ENCODE measurements at places on chromosomes 3 and 15.

DNA sequence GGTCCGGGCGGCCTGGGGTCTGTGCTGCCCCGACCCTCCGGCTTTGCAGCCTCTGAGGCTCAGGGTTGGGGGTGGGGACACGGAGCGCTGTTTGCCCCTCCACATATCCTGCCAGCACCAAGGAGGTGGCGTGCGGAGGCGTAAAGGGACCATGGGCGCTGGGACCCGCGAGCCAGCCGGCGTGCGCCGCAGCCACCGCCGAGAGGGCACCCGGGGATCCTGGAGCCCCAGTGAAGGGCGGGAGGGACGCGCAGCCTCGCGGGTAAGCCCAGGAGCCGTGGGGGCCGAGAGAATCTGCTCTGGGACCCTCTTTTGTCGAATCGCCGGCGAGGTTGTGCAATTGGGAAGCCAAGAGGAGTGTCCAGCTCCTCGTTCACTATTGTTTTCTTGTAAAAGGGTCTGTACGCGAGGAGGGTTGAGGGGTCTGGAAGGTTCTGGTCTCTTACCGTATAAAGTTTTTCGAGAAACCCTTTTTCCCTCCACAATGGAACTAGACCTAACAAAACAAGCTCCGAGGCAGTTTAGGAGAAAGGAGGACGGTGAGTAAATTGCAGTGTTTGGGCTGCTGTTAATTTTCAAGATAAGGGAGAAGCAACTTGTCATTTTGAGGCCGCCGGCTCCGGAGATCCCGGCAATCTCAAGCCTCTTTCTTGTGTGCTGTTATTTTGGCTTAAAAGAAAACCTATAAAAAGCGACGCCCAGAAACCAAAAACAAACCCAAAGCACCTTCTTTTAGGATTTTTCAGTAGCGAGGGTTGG, 29.9 kb upstream of the ST3GAL6 start:
- DNase-seq: no peak

DNA sequence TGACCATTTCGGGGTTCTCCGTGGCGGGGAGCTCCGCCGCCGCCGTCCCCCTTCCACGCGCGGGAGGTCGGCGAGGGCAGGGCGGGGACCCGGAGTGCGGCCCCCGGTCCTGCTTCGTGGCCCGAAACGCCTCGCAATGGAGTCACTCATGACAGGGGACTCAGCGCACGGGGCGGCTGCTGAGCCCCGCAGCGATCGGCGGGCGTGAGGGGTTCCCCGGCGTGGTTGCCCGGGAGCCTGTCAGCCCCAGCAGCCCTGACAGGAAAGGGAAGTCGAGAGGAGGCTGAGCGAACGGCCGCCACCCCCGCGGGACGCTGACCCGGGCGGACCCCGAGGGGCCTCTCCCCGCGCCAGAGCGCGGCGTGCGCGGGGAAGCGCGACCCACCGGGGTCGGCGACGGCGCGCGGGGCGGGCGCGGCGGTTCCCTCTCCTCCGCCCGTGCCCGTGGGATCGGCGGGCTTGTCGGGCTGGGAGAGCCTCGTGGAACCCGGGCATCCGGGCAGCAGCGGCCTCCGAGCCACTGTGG, 564 bp upstream of the PIGZ start:
- no peak for DNase-seq

DNA sequence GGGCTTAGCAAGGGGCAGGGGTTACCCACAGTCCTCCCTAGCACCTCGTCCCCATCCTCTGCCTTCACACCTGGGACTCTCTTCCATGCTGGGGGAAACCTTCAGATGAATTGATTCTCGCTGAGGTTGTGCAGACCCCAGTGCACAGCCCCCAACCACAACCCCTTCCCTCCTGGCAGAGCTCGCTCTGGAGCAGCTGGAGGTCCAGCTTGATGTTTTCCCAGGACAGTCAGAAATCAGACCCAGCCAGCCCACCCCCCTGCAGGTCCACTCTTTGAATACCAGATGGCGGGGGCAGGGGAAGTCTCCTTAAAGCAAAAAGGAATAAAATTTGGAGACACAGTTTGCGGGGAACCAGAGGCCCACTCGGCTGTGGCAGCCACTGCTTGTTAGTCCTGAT, 234.4 kb downstream of the XXYLT1 start:
- DNase-seq: no peak

DNA sequence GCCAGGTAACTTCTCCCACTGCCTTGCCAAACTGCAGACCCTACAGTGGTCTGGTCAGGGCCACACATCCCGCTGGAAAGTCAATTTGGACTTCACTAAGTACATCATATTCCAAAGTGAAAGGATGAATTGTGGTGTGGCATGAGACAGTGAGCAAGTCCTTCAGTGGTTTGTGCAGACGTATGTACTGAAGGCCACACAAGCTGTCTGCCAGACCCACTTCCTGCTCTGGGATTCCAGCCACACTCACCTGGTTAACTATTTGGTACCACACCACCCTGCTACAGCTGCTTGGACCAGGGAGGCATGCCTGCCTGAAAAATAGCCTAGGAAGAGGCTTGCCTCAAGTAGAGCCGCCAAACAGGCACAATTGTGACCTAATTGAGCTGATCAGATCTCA, 94.1 kb upstream of the STRIT1 start:
- DNase-seq: no peak

DNA sequence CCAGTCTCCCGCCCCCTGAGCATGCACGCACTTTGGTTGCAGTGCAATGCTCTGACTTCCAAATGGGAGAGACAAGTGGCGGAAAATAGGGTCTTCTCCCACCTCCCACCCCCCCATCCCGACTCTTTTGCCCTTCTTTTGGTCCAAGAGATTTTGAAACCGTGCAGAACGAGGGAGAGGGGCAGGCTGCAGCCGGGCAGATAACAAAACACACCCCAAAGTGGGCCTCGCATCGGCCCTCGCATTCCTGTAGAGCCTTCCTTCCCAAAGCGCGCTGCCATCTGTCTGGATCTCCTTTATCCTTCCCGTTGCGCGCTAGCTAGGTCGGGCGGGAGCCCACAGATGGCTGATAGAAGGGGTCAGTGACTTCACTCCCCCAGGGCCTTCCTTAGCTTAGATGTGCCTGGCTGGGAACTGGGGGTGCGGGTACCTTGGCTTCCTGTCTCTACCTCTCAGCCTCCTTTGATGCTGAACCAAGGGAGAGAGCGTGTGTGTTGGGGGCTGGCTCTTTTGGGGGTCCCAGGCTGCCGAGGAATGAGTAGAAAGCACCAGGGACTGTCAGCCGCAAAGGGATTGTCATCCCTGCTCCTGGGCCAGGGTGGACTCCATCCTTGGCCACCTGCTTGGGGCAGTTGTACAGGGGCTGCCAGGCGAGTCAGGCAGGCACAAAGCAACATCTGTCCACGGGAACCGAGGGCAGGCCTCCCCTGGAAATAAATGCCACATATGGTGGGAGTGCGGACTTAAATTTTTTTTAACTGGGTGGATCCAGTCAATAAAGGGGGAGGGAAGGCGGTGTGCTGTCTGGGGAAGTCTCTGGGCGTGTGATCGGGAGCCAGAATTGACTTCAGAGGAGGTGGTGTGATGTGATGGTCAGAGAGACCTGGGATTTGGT, 1.8 kb downstream of the SMAD3 start:
- DNase-seq: no peak

GRCh38 chr3:133408961-133409360, 9.1 kb downstream of the BFSP2 start:
- DNase-seq: no peak

DNA sequence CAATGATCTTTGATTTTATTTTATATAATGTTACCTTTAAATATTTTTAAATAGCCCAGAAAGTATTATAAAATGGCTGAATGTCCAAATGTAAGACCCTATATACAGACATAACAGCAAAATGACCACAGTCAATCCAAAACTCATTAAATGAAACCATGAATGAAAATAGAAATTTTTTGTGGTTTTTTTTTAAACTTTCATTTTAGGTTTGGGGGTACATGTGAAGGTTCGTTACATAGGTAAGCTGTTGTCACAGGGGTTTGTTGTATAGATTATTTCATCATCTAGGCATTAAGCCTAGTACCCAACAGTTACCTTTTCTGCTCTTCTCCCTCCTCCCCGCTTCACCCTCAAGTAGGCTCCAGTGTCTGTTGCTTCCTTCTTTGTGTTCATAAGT, 108.8 kb downstream of the FAIM start:
- no peak for DNase-seq

DNA sequence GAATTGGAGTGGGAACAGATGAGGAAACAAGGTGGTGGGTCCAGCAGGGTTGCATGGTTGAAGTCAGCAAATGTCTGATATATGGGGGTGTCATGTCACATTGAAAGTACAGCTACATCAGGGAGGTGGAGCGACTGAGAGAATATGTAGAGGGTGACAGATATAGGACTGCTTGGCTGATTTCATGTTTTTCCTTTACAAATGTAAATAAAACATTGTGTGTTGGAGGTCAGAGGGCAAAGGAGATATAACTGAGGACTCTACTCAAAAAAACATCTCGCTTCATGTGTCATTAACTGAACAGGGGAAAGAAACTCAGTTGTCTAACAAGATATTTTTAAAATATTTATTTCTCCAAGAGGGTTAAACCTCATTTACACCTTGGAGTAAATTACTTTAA, 177.7 kb downstream of the TIGIT start:
- no peak for DNase-seq

DNA sequence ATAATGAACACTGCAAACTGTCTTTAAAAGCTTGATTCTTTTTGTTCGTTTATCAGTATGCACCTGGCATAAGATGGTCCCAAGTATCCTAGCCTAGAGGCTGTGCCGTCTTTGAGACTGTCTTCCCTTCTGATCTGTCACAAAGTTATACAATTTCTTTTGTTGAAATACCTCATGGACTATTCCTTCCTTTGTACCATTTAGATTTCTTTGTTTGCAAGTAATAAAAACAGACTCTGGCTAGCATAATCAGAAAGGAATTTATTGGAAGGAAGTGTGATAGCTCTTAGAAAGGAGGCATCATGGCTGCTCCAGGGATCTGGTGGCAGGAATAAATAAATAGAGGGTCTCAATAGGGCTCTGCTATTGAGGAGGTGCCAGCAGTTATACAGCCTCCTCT, 280.4 kb downstream of the SLC9A9 start:
- no peak for DNase-seq

- no peak for DNase-seq
Measured at GRCh38 chr15:70643106-70643782, 120.1 kb downstream of the UACA start.

- DNase-seq: no peak
Measured at GRCh38 chr3:94378322-94378721, 315.5 kb downstream of the NSUN3 start.

GRCh38 chr3:120615847-120616609, 19.9 kb downstream of the NDUFB4 start:
- no peak for DNase-seq

DNA sequence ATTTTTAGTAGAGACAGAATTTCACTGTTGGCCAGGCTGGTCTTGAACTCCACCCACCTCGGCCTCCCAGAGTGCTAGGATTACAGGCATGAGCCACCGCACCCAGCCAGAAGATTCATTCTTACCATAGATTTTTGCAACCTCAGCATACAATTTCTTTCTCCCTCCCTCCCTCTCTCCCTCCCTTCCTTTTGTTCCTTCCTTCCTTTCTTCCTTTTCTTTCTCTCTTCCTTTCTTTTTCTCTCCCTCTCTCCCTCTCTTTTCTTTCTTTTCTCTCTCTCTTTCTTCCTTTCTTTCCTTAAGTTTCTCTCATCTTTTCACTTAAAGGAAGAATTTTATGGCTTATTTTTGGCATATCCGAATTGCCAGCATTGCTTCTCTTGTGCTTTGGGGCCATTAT, 58.0 kb downstream of the PRKAR2A start:
- no peak for DNase-seq

- DNase-seq: no peak
Measured at GRCh38 chr3:52534281-52535183, 875 bp upstream of the NT5DC2 start.

DNA sequence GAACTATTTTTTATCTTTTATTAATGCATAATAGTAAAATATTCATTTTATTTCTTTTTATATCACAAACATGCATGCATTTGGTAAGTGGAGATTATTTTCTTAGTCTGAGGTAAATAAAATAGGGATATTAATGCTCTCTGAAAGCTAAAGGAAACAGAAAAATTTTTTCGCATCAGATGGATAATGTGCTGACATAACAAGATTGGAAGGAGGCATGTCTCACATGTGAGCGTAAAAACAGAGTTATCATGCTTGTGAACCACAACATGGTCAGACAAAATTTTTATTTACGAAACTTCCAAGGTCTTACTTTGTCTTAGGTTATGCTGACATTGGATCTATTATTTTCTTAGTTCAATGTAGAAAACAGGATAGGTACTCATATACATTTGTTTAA, 166.1 kb downstream of the SPATA16 start:
- no peak for DNase-seq
